ENCODE measurements at places on chromosomes 6 and 20.
A peak's percentile ranks its signal among the peaks of the same experiment; 100 is the strongest.

DNA sequence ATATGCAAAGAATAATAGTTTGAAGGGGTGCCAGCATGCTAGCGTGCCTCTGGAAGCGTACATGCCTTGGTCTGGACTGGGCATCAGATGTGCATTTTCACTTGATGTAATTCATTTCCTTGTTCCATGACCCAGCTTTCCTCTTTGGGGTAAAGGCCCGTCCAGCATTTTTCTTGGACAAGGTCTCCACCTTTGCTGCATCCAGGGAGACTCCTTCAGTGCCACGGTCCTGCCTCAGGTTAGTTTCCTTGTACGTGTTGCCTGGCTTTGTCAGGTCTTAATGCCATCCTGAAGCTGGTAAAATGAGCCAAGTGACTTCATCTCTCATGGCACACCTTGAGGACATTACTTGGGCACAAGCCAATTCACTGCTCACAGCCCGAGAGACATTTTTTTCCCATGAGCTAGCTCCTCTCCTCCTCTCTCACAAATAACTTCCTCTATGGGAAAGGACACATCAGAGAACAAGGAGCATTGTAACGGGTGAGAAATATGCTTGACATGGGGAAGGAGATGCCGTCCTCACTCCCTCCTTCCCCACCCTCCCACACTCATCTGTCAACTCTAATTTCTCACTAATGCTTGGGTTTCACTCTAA lies 23.9 kb downstream of the EDN1 start:
- peak; percentile 35 for DNase-seq

DNA sequence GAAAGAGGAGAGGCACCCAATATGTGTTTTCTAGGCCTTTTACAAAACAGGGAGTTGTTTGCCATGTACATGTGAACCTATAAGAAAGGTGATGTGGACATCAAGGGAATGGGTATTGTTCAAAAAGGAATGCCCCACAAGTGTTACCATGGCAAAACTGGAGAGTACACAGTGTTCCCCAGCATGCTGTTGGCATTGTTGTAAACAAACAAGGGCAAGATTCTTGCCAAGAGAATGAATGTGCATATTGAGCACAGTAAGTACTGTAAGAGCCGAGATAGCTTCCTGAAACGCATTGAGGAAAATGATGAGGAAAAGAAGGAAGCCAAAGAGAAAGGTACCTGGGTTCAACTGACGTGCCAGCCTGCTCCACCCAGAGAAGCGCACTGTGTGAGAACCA lies 13.1 kb downstream of the QRSL1 start:
- DNase-seq = no peak

DNA sequence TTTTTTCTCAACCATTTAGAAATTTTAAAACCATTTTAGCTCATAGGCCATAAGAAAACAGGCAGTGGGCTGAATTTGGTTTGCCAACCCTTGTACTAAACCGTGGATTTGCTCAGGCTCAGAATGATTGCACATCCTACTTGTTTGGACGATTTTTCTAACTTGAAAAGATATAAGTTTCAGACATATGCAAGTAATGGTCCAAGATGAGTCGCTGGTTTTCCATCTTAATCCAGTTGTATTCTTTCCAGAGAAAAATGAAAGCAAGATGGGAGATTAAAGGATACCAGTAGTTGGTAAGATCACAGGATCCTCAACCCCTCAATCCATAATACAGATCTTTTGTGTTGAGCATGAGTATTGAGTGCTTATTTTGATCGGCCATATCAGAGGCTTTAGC lies 250.9 kb downstream of the TINAG start:
- DNase-seq = no peak

GRCh38 chr20:4261333-4262284 lies 246.3 kb upstream of the RNF24 start:
- no peak for DNase-seq

DNA sequence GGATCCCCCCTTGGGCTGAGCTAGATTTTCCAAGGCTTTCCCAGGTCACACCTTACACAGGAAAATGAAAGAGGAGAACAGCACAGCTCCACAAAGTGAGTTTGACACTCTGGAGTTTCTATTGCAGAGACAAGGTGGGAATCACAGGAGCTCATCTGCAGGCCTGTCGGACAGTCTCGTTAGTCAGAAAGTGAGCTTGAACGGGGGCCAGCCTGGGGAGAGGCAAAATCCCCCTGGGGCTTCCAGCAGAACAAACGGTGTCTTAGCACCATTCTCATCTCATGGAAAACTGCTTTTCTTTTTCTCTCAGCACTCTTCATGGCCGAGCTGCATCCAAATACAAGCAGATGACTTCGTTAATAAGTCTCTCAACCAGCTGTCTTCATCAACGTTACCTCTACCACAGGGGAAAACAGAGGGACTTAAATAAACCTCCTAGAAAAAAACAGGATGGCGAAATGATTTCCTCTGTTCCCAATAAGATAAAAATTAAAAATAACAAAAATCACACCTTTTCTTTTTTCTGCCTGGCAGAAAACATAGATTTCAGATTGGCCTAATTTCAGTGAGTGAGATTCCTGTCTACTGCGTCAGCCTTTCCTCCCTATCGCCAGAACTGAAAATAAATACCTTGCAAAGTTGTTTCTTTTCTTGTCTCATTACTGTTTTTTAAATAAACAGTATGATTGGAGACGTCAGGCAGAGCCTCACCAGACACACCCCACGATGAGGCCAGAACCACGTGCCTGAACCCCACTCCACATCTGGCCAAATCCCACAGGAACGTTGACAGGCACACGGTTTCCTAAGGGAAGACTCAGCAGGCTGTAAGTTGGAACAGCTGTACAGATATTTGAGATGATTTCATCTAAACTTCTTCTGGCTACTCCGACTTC lies 219.0 kb downstream of the TTLL2 start:
- no peak for DNase-seq

GRCh38 chr6:4518506-4518905 lies 257.7 kb upstream of the CDYL start:
- DNase-seq = no peak

GRCh38 chr20:50675671-50676376 lies 15.5 kb downstream of the RIPOR3 start:
- no peak for DNase-seq

GRCh38 chr6:218153-219018 lies 73.9 kb upstream of the DUSP22 start:
- DNase-seq = no peak

- no peak for DNase-seq
These were observed 135.6 kb upstream of the PTPRK start for GRCh38 chr6:128655978-128656498.

DNA sequence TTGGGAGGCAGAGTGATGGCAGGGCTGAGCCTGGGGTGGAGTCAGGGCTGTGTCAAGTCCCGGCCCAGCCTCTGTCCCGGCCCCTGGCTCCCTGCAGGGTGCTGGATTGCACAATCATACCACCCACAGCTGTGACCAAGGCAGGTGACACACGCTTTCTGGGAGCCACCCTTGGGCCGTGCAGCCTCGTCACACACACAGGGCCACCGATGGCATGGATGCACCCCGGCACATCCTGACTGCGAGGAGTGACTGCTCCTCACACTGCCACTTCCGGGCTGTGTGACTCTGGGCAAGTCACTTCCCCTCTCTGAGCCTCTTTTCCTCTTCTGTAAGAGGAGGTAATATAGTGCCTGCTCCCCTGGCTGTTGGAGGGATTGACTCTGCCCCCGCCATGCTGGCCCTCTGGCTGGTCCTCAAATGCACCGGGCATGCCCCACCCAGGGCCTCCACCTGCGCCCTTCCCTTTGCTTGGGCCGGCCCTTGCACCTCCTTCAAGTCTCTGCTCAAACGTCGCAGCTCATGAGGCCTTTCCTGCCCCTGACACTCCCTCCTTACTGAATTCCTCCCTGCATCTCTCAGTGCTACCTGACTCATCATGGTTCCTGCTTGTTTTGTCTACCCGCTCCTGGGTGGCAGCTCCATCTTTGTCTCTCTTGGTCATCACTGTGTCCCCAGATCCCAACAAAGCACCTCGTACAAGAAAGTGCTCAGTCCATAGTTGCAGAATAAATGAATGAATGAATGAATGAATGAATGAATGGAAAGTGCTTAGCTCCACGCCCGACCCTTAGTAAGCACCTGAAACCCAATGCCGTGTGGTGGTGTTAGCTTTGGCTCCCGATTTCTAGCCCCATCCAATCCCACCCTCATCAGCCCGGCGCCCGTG lies 93.5 kb downstream of the CEBPB start:
- DNase-seq = no peak

GRCh38 chr20:55540013-55540412 lies 465.3 kb downstream of the CBLN4 start:
- no peak for DNase-seq

DNA sequence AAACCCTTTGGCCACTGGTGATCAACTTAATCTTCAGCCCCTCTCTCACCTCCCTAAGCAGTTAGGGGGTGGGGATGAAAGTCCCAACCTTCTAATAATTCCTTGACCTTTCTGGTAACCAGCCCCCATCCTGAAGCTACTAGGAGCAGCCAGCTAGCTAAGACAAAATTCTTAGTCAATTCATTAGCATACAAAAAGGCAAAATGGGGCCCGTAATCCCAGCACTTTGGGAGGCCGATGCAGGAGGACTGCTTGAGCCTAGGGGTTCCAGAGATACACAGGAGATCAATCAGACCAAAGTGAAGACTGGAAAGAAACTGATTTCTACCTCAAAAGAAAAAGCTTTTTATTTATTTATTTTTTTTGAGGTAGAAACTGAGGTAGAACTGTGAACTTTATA lies 1.8 kb downstream of the ASCC3 start:
- DNase-seq = no peak

GRCh38 chr6:36229223-36229622 lies 32.7 kb downstream of the BRPF3 start:
- DNase-seq = no peak

GRCh38 chr20:52434453-52434852 lies 242.9 kb upstream of the ZFP64 start:
- no peak for DNase-seq

DNA sequence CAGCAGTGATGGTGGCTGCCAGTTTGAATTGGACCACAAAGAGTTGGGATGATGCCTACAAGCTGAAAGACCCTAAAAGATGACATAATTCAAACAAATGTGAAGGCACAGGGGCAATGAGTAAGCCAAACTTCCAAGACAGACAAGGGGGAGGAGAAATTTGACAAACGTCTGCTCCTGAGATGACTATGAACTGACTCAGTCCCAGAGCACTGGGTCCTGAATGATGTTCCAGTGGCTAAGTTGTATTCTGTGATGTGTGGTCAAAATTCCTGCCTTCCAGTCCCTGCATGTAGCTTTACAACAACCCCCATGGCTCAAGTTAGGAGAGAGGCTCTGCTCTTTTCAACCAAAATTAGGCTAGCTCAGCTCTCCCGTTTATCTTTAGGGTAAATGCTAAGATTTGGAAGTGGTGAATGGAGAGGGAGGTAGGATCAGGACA lies 86.1 kb upstream of the SIRPA start:
- DNase-seq = no peak

- DNase-seq = no peak
These were observed 399.1 kb downstream of the CDH4 start for GRCh38 chr20:61650912-61651733.

- no peak for DNase-seq
These were observed 83.5 kb downstream of the ASXL1 start for GRCh38 chr20:32441638-32442037.

DNA sequence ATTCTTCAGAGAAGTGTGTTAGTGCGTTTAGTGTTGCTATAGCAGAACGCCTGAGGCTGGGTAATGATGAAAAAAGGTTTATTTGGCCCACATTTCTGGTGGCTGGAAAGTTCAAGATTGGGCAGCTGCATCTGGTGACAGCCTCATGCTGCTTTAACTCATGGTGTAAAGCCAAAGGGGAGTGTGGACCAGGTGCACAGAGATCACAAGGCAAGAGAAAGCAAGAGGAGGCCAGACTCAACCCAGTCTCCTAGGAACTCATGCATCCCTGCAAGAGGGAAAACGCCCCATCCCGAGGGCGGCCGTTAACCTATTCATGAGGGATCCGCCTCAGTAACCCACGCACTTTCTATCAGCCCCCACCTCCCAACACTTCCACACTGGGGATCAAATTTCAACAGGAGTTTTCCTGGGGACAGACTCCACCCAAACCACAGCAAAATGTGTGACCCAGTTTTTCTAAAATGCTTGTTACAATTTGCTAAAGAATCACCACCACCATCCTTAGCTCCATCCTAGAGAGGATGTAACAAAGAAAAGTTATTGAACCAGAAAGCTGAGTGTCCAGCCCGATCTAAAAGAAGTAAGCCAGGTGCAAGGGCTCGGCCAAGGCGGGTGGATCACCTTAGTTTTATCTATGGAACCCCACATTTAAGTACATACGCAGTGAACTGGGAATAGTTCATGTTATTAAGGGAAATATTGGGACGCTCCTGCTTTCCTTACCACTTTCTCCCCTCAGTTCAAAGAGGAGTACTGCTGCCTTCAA lies 164.8 kb downstream of the QKI start:
- DNase-seq = no peak

GRCh38 chr6:155887421-155887820 lies 431.8 kb upstream of the NOX3 start:
- no peak for DNase-seq

GRCh38 chr6:133637874-133638273 lies 251.0 kb upstream of the TCF21 start:
- DNase-seq = no peak

GRCh38 chr6:138726066-138726756 lies 47.4 kb upstream of the CCDC28A start:
- no peak for DNase-seq

DNA sequence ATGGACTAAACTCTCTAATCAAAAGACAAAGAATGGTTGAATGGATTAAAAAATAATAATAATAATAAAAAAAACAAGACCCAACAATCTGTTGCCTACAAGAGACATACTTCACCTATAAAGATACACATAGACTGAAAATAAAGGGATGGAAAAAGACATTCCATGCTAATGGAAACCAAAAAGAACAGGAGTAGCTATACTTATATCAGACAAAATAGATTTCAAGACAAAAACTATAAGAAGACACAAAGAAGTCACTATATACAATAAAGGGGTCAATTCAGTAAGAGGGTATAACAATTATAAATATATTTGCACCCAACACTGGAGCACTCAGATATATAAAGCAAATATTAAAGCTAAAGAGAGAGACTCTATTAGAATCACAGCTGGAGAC lies 106.7 kb downstream of the BTBD9 start:
- no peak for DNase-seq

Data from H1 (cell line).